ENCODE measurements at places on chromosomes 2 and 18. TPM values are rescaled to one million over a fixed set of nuclear protein-coding genes. Genes with fewer than 3 reads are reported as not detected.

- H3K4me3 ChIP-seq, result no peak overlapping the region
- no peak for DNase-seq
- peaks cover 22% of the 10 kb centered on the region for H3K4me1 ChIP-seq
- H3K36me3 ChIP-seq, result no peaks in the 10 kb centered on the region
- peaks cover 16% of the 10 kb centered on the region for H3K27me3 ChIP-seq
These were observed 47.8 kb upstream of the ODC1 start for GRCh38 chr2:10495988-10496313.

DNA sequence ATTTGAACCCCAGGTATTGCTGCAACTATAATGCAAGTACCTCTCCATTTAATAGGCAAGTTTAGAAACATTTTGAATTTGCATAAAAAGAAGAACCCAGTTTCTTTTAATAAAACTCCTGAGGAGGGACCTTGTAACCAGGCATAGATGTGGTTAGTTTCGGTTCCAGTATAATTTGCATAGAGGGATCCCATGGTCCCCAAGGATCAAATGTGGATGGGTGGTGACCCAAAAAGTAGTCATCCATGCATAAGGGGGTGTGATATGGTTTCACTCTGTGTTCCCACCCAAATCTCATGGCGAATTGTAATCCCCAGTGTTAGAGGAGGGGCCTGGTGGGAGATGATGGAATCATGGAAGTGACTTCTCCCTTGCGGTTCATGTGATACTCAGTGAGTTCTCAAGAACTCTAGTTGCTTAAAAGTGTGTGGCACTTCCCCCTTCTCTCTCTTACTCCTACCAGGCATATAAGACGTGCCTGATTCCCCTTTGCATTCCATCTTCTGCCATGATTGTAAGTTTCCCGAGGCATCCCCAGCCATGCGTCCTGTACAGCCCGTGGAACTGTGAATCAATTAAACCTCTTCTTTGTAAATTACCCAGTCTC, 40.2 kb upstream of the SKA1 start:
- no peak for DNase-seq
- no peak overlapping the region for H3K27ac ChIP-seq
- no peak overlapping the region for H3K4me3 ChIP-seq
- no peaks in the 10 kb centered on the region for H3K4me1 ChIP-seq
- H3K36me3 ChIP-seq, result no peaks in the 10 kb centered on the region
- no peaks in the 10 kb centered on the region for H3K27me3 ChIP-seq

- H3K4me3 ChIP-seq, result no peak overlapping the region
- no peaks in the 10 kb centered on the region for H3K27me3 ChIP-seq
- no peaks in the 10 kb centered on the region for H3K36me3 ChIP-seq
- no peak overlapping the region for H3K27ac ChIP-seq
- DNase-seq, result no peak
- H3K4me1 ChIP-seq, result no peaks in the 10 kb centered on the region
These were observed 1563.1 kb downstream of the LRP1B start for GRCh38 chr2:140567734-140568133.

DNA sequence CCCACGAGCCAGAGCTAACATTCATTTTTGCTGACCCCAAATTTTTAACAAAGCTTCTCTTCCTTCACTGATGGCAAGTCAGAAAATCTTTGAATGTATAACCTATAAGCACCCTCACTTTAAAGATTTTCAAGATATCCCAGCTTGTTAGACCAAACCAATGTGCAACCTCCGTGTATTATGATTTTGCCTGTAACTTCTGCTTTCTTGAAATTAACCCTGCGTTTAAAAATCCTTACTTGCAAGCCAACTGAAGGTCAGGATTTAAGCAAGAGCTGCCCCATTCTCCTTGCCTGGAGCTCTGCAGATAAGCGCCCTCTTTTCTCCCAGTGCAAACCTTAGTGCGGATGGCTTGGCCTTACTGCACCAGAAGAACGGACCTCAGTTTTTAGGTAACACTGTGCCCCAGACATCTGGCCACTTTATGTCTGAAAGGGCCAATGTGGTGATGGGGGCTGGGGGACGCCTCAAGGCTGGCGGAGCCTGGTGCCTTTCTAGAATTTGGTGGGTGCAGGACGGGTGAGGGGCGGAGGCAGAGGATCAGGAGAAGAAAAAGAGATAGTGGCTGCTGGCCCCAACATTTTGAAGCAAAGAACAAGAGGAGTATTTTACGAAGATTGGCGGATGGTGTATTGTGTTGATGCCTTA, 805 bp upstream of the TNFRSF11A start:
- no peak for DNase-seq
- peak overlapping the region; percentile 72 for H3K27ac ChIP-seq
- peak overlapping the region; percentile 42 for H3K4me3 ChIP-seq
- peaks cover 34% of the 10 kb centered on the region for H3K4me1 ChIP-seq
- H3K27me3 ChIP-seq, result peaks cover 52% of the 10 kb centered on the region

GRCh38 chr18:79690586-79691482, 11.2 kb downstream of the CTDP1 start:
- no peaks in the 10 kb centered on the region for H3K36me3 ChIP-seq
- no peak overlapping the region for H3K4me3 ChIP-seq
- no peaks in the 10 kb centered on the region for H3K27me3 ChIP-seq
- no peak for DNase-seq
- no peak overlapping the region for H3K27ac ChIP-seq

- H3K4me3 ChIP-seq, result no peak overlapping the region
- no peaks in the 10 kb centered on the region for H3K27me3 ChIP-seq
- H3K27ac ChIP-seq, result no peak overlapping the region
- peaks cover 3% of the 10 kb centered on the region for H3K4me1 ChIP-seq
- H3K36me3 ChIP-seq, result no peaks in the 10 kb centered on the region
These were observed 29.1 kb upstream of the SLC38A11 start for GRCh38 chr2:164984428-164984827.

DNA sequence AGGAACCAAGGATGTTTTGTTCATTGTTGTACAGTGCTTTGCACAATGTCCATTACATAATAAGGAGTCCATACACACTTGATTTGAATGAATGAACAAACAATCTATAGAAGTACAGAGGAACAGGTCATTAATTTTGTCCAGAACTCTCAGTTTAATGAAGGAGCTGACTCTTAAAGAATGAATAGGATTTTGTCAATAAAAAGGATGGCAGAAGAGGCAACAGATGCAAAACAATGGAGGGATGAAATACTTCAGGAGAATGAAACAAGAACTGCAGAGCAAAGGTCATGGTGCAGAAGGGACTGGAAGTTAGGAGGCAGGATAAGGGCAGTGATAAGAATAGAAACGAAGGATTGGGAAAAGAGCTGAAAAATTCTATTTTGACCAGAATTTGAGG, 28.7 kb upstream of the COL5A2 start:
- DNase-seq, result no peak
- H3K4me3 ChIP-seq, result no peak overlapping the region
- peaks cover 17% of the 10 kb centered on the region for H3K4me1 ChIP-seq
- no peaks in the 10 kb centered on the region for H3K36me3 ChIP-seq
- H3K27ac ChIP-seq, result no peak overlapping the region

GRCh38 chr2:224658780-224659405, 57.3 kb downstream of the CCDC195 start:
- no peak overlapping the region for H3K27ac ChIP-seq
- DNase-seq, result no peak
- no peaks in the 10 kb centered on the region for H3K4me1 ChIP-seq
- no peaks in the 10 kb centered on the region for H3K27me3 ChIP-seq
- no peak overlapping the region for H3K4me3 ChIP-seq
- no peaks in the 10 kb centered on the region for H3K36me3 ChIP-seq

DNA sequence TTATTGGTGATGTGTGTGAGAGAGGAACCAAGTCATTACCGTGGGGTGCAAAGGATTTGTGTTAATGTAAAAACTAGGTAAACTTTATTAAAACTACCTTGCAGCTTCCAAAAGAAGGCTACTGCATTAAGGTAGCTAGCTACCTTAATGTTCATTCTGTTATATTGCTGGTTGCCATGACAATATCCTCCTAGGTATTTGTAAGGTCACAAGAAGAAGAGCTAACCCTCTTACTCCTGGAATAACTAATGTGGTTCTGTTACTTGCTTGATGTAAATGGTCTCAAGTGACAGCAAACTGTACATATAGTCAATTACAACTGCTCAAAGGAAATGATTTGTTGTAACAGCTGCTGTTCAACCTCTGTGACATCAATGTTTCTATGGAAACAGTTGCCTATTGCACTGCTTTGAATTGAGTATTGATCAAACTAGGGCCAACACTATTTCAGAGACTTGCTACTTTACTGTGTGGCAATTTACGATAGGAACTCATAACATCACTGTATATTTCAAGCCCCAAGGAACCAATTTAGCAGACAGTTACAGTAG, 319.8 kb upstream of the HNRNPA3 start:
- no peaks in the 10 kb centered on the region for H3K27me3 ChIP-seq
- H3K36me3 ChIP-seq, result no peaks in the 10 kb centered on the region
- DNase-seq, result no peak
- H3K4me1 ChIP-seq, result no peaks in the 10 kb centered on the region
- H3K27ac ChIP-seq, result no peak overlapping the region
- H3K4me3 ChIP-seq, result no peak overlapping the region

- H3K36me3 ChIP-seq, result no peaks in the 10 kb centered on the region
- no peaks in the 10 kb centered on the region for H3K27me3 ChIP-seq
- no peak within 1 kb of the TSS for H3K27ac ChIP-seq
- no peaks in the 10 kb centered on the region for H3K4me1 ChIP-seq
These were observed at the start of gene CDKL4 for GRCh38 chr2:39243469-39244123. Gene CDKL4 (minus strand): TSS chr2:39243970.

GRCh38 chr18:45519411-45520280, 95.6 kb upstream of the SLC14A2 start:
- peaks cover 6% of the 10 kb centered on the region for H3K4me1 ChIP-seq
- H3K27me3 ChIP-seq, result no peaks in the 10 kb centered on the region
- no peak for DNase-seq
- H3K4me3 ChIP-seq, result no peak overlapping the region

DNA sequence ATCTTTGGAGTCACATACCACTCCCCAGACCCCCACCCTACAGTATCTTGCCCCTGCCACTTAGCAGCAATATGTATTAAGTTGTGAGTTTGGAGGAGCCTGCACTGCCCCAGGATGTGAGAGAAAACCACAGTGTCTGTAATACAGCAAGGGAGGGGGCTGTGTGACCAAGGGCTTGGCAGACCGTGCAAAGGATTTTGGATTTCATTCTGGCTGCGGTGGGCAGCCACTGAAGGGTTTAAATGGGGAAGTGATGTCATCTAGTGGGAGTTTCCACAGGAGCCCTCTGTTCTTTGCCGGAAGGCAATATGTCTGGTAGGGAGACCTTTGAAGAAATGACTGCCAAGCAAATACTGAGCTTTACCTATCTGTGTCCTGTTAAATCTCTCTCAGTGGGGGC, 202.4 kb downstream of the FHOD3 start:
- H3K27me3 ChIP-seq, result no peaks in the 10 kb centered on the region
- H3K27ac ChIP-seq, result no peak overlapping the region
- DNase-seq, result no peak
- no peak overlapping the region for H3K4me3 ChIP-seq

The LINC00305 gene
- not detected for total RNA-seq

The CNOT9 gene
- total RNA-seq, result 28.9 TPM

The LHCGR gene
- total RNA-seq, result not detected

The ABCA12 gene
- total RNA-seq, result 0.16 TPM

The TMEM169 gene
- total RNA-seq, result 1.9 TPM

The MRO gene
- not detected for total RNA-seq

Data from transverse colon (tissue), 4 donors.